CD4-positive, alpha-beta T cell treated with Interleukin-6 at 100 ng/mL for 8 hours (primary cell): ENCODE measurements at places on chromosomes 12 and 14.

DNA sequence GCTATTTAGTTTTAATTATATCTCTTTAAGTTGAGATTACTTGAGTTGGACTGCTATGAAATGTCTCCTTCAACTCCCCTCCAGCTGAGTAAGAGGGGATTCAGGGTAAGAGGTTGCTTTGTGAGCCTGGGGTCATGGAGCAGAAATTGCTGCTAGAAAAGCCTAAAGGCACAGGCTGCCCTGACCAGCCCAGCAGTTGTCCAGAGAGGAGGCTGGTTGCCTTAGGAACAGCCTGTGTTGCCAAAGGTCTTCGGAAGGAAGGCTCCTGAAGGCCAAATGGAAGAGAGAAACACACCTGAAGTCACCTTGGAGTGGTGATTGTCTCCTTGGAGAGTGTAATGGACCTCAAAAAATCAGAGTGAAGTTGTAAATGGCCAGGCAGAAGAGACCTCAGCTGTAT is 235.5 kb upstream of the PDE3A start:
- DNase-seq, result no peak

DNA sequence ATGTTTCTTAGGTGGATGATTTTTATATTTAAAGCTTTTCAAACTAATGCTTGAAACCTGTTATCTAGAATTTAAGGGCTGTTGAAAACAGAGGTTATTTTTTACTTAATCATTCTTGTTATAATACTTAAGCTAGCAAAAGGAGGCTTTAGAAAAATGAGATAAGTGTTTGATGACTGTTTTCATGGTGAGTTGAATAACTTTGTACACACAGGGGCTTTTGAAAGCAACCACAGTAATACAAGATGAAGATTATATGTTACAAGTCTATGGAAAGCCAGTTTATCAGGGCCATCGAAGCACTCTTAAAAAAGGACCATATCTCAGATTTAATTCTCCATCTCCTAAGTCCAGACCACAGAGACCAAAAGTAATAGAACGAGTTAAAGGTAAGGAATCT is 33.3 kb downstream of the KIAA0586 start:
- no peak for DNase-seq

- DNase-seq, result peak; percentile 73
Observed at GRCh38 chr12:121060149-121061001, 21.3 kb upstream of the OASL start.

- no peak for DNase-seq
Observed at GRCh38 chr12:49297695-49298060, 2.7 kb downstream of the PRPH start.

DNA sequence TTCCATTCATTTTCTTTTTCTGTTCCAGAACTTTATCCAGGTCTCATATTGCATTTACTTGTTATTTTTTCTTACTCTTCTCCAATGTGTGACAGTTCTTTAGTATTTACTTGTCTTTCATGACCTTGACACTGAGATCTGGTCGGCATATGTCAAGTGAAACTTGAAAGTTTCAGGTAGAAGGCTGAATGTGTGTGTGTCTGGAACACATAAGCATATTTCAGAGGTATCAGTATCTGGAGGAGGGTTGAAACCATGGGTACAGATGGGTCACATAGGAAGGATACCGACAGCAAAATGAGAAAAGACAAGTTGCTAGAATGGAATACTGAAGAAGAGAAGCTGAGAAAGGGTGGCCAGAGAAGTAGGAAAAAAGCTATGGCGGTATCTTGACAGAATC is 22.5 kb upstream of the PTGDR start:
- no peak for DNase-seq

- DNase-seq, result peak; percentile 18
Observed at GRCh38 chr12:67991158-67991557, 1.9 kb downstream of the IFNG-AS1 start.

DNA sequence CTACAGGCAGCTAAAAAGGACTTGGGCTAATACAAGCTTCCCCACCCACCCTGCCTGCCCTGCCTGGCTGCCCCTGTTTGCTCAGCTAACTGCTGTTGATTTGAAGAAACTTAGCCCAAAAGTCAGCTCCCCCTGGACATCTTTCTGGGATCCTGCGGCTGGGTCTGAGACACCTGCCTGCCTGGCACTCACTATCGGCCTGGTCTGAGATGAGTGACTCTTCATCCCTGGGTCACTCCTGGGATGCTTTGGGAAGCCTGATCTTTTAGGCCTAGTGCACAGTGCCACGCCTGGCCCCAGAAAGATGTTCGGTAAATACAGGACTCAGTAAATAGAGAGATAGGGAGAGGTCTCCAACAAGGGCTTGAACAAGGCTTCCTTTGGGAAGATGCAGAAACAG is 211.3 kb upstream of the DIO3 start:
- DNase-seq, result no peak
